HCT116 (cell line): ENCODE measurements at places on chromosomes 16 and 17. TPM values are rescaled to one million over a fixed set of nuclear protein-coding genes. Genes with fewer than 3 reads are reported as not detected.

TP53TG3F gene
- not detected for total RNA-seq

MYH3 gene
- 1.6 TPM for total RNA-seq

LGALS9 gene
- 1.9 TPM for total RNA-seq

CDK10 gene
- total RNA-seq, result 165 TPM

AIPL1 gene
- total RNA-seq, result not detected

ATP1B2 gene
- total RNA-seq, result not detected

MYL4 gene
- total RNA-seq, result 0.32 TPM

METRN gene
- 193 TPM for total RNA-seq

DDX19B gene
- 36.6 TPM for total RNA-seq

INO80E gene
- 89.8 TPM for total RNA-seq

CMIP gene
- 64.6 TPM for total RNA-seq

CDH11 gene
- 0.52 TPM for total RNA-seq

CLEC19A gene
- not detected for total RNA-seq
